Activated T-cell treated with anti-CD3 and anti-CD28 coated beads, Interleukin-2, amount 50 U/mL, for 1 hour (primary cell): ENCODE measurements at places on chromosomes 5 and 9.

GRCh38 chr9:89442981-89443814, 54.7 kb downstream of the SEMA4D start:
- DNase-seq: no peak

- DNase-seq: no peak
Observed at GRCh38 chr9:100379862-100380261, 27.1 kb upstream of the TEX10 start.

DNA sequence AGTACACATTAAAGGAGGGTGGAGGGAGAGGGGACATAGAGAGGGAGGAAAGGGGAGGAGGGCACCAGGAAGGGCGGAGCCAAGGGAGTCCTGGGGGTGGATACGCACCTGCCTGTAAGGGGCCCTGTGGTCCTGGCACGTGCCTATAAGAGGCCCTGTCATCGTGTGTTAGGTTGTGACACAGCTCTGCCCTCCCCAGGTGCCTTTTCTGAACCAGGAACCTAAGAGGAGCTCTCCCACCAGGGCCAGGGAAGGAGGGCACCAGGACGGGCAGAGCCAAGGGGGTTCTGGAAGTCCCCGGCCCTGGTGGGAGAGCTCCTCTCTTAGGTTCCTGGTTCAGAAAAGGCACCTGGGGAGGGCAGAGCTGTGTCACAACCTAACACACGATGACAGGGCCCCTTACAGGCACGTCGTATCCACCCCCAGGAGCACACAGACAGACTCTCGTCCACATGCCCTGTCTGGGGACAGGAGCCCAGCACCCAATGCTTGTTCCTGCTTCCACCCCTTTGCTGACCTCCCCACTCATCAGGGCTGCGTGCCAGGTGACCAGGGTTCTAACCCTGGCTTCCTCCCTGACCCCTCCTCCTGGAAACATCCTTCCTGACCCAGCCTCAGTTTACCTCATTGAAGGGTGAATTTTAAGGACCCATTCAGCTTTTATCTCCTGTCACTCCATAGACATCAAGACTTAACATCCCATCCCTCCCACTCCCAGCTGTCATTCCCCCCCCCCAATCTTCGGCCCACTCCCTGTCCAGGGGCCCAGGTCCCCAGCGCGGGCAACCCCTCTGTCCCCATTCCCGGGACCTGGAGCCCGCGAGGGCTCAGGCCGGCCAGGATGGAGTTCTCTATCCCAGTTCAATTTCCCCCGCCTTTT, 12.9 kb upstream of the OLFM1 start:
- DNase-seq: no peak

- DNase-seq: no peak
Observed at GRCh38 chr5:161288071-161288470, 258.5 kb downstream of the GABRB2 start.

- DNase-seq: no peak
Observed at GRCh38 chr5:7673658-7674057, 177.3 kb downstream of the CFAP90 start.

- no peak for DNase-seq
Observed at GRCh38 chr5:10964806-10965205, 203.8 kb upstream of the DAP start.

- DNase-seq: no peak
Observed at GRCh38 chr5:172786736-172787462, 15.9 kb upstream of the DUSP1 start.

DNA sequence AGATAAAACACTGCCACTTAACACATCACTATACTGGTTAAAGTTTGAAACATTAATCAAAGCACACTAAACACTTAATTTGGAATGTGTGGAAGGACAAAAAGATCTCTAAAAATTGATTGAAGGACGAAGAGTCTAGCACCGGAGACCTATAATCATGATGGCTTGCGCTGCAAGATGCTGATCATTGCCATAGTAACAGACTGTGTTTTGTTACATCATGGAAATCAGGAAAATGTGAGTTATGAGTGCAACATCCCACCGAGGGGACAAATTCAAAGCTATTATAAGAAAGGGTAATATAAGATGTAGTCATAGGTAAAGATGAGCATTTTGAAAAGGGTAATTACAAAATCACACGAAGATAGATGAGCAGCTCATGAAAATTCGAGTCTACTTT, 278.8 kb upstream of the CTNND2 start:
- DNase-seq: no peak

- DNase-seq: no peak
Observed at GRCh38 chr5:85049020-85049419, 664.3 kb upstream of the EDIL3 start.

DNA sequence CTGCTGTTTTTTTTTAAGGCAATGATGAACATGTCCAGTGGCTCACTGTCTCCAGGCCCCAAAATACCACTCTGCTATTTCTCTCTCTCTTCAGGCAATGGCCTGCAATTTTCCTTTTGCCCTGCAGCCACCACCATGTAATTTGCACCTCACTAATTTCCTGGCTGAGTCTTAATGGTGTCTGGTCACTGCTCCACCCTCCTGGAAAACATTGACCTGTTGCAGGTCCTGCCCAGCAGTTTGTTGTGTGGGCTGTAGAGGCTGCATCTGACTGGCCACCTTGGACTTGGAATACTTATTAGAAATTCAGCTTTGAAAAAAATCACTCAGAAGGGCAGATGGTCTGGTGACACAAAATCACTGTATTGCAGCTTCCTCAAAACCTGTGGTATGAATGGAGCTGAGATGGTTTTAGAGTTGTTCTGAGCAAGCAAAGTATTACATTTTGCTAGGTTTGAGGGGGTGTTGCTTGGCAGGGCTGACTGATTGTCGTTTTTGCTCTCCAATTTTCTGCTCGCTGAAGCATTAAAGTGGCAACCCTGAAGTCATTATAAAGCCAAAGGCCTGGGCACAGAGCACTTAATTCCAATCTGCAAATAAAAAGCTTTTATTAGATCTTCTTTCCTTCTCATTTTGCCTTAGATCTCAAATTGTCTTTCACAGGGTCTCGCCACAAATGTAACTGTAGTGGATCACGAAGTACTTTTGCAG, 134.8 kb downstream of the TMEM174 start:
- no peak for DNase-seq

- DNase-seq: no peak
Observed at GRCh38 chr5:69007163-69007562, 86.7 kb upstream of the SLC30A5 start.

DNA sequence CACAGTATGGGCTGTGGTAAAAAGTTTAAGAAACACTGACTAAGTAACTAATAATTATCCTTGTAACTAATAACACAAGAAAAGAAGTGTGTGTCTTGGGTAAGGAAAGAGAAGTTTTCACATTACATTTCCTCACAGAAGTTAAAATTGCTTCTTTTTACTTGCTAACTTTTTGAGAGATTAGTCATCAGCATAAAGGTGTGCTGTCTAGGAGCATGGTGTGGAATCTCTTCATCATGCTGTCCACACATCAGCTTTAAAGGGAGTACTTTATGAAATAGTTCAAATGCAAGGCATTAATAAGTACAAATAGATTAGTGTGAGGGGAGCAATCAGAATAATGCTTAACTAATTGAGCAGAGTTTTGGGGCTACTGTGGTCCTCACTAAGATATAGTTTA, 29.8 kb downstream of the WDR36 start:
- no peak for DNase-seq

- DNase-seq: no peak
Observed at GRCh38 chr9:111900151-111900857, 3.7 kb downstream of the UGCG start.

DNA sequence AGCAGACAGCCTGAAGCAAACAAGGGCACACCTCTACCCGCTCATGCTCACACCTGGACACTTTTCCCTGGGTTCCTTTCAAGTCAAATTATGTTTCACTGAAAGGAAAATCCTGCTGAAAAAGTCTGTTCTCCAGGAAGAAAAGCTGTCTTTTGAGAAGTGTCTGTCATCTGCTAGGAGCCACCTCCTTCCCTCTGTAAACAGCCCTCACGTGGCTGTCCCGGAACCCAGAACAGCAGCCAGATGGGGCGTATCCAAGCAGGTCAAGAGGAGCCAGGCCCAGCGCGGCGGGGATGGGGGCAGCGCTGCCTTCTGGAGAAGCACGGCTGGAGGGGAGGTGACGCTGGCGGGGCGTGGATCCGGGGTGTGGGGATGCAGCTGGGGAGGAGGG, at the start of gene PNPLA7:
Gene PNPLA7, minus strand, starts transcription at position 172 of the 391 bp plus-strand sequence. CDS start 205 bp downstream, outside the sequence.
- peak; percentile 55 for DNase-seq

DNA sequence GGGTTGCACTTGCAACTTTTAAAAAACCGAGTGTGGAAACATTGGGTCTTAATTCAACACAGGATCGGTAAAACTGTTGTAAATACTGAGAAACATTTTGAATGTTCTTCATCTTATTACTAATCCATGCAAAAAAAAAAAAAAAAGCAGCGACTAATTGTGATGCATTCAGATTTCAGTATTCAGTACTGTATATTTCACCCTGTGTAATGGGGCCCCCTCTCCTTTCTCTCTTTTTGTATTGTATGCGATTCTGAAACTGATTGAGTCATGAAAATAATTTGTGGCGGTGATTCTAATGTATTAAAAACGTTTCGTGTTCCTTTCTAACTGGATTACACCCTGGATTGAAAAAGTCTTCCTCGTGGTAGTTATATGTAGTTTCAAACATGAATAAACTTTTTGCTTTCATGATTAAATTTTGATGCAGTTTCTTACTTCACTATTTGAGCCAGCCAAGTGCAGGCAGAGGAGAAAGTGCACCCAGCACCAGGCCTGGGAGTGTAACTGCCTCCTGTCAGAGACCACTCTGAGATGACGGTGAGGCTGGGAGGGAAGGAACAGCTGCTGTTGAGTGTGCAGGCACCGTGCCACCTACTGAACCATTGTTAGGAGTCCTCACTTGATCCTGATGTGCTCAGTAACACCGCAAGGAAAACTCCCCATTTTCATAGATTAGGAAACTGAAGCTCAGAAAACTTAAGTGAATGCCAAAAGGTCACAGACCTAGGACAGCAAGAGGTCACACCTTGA, 220.0 kb downstream of the PBX3 start:
- DNase-seq: no peak

DNA sequence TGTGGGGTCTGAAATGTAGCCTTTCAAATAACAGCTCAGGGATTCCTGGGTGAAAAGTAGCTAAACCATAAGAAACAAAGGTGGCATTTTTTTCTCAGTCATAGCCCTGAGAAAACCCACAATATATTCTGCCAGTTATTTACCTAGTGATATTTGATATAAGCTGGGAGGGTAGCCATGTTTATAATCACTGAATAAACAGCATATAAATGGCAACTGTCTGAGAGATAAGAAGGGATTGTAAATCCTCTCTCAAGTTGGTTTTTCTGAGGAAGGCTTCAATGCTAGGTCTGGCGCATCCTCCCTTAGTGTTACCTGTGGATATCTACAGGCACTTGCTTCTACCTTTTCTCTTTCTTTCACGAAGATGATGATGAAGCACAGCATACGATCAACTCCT, 1080.5 kb upstream of the DMAC1 start:
- DNase-seq: no peak

- no peak for DNase-seq
Observed at GRCh38 chr5:168793841-168794837, 215.0 kb upstream of the PANK3 start.

DNA sequence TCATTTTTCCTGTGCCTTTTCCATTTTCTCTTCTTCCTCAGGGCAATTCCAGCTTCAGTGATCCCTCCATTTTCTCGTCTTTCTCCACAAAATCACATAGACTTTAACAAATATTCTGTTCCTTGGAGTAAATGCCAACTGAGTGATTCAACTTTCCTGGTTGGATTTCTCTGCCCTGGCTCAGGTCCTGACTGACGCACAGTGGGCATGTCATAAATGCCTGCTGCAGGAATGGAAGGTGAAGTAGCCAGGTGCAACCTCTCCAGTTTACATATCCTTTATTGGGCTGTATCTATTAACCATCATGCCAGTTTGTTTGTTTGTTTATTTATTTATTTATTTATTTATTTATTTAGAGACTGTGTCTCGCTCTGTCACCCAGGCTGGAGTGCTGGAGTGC, 95.1 kb downstream of the MEF2C start:
- DNase-seq: no peak

GRCh38 chr9:121210536-121210935, 8.9 kb upstream of the RAB14 start:
- no peak for DNase-seq

DNA sequence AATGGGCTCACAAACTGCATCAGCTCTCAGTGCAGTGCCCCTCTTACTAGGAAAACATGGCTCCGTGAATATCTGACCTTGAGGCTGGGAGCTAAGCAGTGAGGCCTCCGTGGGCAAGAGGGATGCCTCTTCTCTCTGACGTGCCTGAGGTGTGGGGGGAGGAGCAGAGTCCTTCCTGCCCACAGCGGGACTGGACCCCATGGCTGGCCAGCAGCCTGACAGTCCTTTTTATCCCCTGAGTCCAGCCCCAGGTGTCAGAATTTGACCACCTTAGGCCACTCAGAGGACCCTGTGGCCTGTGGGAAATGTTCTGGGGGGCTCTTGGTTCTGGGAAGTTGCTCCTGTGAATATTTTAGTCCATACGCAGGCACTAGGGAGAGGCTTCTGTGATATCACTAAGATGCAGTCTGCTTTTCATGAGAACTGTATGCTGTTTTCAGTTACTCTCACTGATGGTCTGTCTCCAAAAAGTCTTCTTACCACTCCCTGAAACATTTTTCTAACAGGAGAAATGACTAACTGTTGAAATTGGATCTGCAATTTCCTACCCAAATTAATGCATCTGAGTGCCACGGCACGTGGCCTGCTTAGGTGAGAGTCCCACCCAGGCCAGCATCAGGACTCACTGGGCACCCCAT, 23.4 kb downstream of the ANGPTL2 start:
- no peak for DNase-seq

- no peak for DNase-seq
Observed at GRCh38 chr5:123035360-123035917, 1.1 kb downstream of the PPIC start.
